ENCODE measurements at places on chromosomes 5 and 9. TPM values are rescaled to one million over a fixed set of nuclear protein-coding genes. Genes with fewer than 3 reads are reported as not detected.

PCDHGA3 gene
- 0.33 TPM for total RNA-seq

NEUROG1 gene
- not detected for total RNA-seq

SLC34A1 gene
- total RNA-seq: 0.39 TPM

SLC36A2 gene
- total RNA-seq: not detected

CLTA gene
- 250 TPM for total RNA-seq

SPINK1 gene
- not detected for total RNA-seq

POU5F2 gene
- total RNA-seq: 1.4 TPM

IGFBPL1 gene
- 48.3 TPM for total RNA-seq

IFNA21 gene
- total RNA-seq: not detected

SNX30 gene
- 16.5 TPM for total RNA-seq

ZDHHC21 gene
- 4.7 TPM for total RNA-seq

PLPPR1 gene
- total RNA-seq: not detected

PLPP7 gene
- not detected for total RNA-seq

LIFR gene
- total RNA-seq: 3.9 TPM

TLX3 gene
- total RNA-seq: not detected

GFPT2 gene
- 4.3 TPM for total RNA-seq

TTC23L gene
- 0.43 TPM for total RNA-seq

KIAA0825 gene
- 5.9 TPM for total RNA-seq

NAA35 gene
- total RNA-seq: 28.7 TPM

PHF24 gene
- total RNA-seq: 0.39 TPM

CCDC171 gene
- total RNA-seq: 1.7 TPM

NTNG2 gene
- total RNA-seq: under 0.01 TPM

ARHGEF28 gene
- total RNA-seq: 0.33 TPM

PRDM9 gene
- not detected for total RNA-seq

OR1J1 gene
- total RNA-seq: not detected

TMEM232 gene
- total RNA-seq: 4.3 TPM

POU4F3 gene
- not detected for total RNA-seq

STKLD1 gene
- 2.7 TPM for total RNA-seq

IFNA2 gene
- not detected for total RNA-seq

GARIN3 gene
- not detected for total RNA-seq

IFNA7 gene
- not detected for total RNA-seq

LOX gene
- total RNA-seq: 7.9 TPM

NRG2 gene
- total RNA-seq: not detected

DMRT3 gene
- not detected for total RNA-seq

SPATA31C1 gene
- not detected for total RNA-seq

FBP1 gene
- not detected for total RNA-seq

THBS4 gene
- 0.79 TPM for total RNA-seq

MARVELD2 gene
- total RNA-seq: 20.0 TPM

RMI1 gene
- 5.9 TPM for total RNA-seq

PCDHA1 gene
- not detected for total RNA-seq

FAM221B gene
- total RNA-seq: not detected

WDR38 gene
- not detected for total RNA-seq

ALDH1B1 gene
- total RNA-seq: 25.7 TPM

SPATA6L gene
- 4.7 TPM for total RNA-seq

SGTB gene
- 7.9 TPM for total RNA-seq

PCDHA3 gene
- total RNA-seq: 0.39 TPM

FGFR4 gene
- 6.4 TPM for total RNA-seq

MCTP1 gene
- under 0.01 TPM for total RNA-seq

SV2C gene
- total RNA-seq: not detected

FOXI1 gene
- total RNA-seq: not detected

PCDHA9 gene
- under 0.01 TPM for total RNA-seq

All from placental epithelial cell (primary cell).